EL (cell line): ENCODE measurements at places on chromosomes 6 and 20.
A peak's percentile ranks its signal among the peaks of the same experiment; 100 is the strongest.

DNA sequence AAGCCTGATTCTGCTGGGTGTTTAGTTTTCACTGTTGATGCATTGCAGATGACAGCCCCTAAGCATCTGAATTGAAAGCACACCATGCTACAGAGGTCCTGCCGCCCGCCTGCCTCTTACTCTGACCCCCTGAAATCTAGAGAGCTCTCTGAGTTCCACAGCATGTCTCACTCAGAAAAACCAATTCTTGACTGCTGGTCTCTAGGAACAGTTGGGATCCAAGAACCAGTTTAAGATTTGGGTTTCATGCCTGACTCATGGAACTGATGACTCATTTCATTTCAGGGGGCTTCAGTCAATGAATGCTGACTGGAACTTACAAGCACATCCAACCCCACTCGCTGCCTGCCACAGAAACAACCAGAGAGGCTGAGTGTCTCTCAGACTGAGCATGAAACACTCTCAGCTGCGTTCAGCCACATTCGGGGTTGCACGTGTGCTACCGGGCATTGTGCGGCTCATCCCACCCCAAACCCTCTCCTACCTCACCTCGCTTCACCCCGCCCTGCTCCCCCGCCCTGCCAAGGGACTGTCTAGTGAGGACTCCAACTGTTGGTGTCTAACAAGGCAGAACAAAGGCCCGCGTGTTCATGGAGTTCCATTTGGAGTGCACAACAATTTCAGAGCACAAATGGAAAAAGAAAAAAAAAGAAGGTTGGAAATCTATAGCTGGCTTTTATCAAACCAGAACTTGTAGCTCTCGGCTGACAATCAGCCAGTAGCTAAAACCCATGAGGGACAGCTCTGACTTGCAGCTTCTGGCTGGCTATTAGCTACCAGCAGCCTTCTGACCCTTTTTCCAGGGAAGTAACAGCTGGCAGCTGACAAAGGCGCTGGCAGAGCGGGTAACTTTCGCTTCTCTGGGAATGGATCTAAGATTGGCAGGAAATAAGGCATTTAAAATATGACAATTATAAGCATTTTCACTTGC is 20.0 kb upstream of the TRAF3IP2 start:
- peak; percentile 65 for DNase-seq

DNA sequence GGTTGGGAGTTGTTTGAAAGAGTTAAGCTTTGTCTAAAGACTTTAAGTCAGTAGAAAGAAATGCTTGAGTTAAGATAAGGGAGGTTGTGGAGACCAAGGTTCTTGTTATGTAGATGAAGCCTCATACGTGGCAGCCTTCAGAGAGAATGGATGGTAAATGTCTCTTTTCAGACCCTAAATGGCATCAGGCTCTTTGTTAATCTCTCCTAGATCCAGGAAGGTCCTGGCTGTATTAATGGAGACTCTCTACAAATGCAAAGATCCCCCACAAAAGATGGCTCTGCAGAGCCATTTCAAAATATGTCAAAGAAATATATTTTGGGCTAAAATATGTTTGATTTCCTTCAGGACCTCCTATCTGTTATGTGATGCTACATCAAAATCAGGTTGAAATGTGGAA is 161.6 kb downstream of the ADAT2 start:
- DNase-seq, result no peak

DNA sequence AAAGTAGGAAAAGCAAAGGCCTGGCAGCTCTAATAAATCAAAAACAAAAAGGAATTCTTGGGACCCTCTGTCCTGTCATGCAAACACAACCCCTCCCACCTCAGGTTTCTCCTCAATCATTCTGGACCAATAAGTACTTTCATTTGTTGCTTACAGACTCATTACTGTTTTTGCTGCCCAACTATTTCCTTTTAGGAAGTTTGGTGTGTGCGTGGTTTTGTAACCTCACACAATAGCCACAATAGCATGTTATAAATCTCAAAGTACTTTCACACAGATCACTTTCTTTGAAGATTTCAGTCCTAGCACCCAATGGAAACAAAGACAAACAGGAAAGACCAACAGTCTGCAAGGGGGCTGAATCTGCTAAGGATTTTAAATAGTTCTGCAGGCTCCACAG is 4.5 kb downstream of the MRPL14 start:
- DNase-seq, result no peak

DNA sequence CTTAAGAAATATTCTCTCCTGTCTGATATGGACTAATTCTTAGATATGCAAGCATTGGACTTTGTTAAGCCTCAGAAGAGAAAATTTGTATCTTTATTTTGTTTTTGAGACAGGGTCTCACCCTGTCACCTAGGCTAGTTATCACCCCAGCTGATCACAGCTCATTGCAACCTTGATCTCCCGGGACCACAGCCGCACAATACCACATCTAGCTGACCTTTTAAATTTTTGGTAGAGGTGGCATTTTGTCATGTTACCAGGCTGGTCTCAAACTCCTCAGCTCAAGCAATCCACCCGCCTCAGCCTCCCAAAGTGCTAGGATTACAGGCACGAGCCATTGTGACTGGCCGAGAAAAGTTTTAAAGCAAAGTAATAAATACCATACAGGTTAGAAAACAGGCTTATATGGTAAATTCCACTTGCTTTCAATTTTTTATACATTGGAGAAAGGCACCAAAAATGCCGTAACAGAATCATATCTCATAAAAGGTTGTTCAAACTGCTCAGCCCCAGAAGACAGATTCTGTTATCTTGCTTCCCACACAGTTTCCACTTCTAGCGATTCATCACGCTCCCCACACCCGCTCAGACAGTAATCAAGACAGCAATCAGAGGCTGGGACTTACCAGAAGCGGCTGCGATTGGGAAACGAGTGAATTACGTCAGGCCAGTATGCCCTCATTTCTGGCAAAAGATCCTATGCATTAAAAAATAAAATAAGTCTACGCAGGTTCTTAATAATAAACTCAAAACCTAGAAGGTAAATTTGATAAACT is 13.8 kb downstream of the RNASET2 start:
- DNase-seq, result no peak

DNA sequence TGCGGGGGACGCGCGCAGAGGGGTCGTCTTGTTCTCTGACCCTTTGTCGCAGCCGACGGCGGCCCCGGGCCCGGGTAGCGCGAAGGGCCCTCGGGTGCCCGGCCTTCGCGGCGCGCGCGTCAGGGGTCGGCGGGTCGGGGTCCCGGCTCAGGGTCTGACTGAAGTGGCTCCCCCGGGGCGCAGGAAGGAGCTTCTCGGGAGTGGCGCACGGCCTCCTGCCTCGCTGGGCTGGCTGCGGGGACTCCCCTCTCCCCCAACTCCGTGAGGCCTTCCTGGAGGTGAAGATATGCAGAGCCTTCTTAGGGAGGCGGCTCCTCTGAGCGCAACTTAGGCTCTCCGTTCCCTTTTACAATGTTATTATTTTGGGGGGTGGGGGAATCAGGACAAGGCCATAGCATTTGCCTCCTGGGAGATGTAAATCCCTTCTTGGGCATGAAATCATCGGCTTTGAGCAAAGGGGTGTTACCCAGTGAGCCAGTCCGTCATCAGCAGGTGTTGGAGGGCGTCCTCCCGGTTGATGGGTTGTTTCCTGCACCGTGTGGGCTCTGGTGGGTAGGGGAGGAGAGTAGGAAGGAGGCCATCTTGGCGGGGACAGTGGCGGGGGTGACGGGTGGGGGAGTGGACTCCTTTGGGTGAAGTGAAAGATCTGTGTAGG is 523 bp downstream of the CDS2 start:
- DNase-seq, result peak; percentile 54

DNA sequence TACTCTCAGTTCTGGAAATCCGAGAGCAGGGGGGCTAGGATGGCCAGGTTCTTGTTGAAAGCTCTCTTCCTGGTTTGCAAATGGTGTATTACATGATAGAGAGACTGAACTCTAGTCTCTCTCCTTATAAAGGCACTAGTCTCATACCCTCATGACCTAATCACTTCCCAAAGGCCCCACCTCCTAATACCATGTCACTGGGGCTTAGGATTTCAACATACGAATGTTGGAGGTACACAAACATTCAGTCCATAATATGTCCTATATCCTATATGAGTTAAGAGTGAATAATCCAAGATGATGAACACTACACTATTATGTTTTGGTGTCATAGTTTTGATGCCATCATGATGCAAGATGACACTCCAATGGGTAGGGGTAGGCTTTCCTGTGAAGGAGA is 20.0 kb upstream of the TXLNB start:
- no peak for DNase-seq

DNA sequence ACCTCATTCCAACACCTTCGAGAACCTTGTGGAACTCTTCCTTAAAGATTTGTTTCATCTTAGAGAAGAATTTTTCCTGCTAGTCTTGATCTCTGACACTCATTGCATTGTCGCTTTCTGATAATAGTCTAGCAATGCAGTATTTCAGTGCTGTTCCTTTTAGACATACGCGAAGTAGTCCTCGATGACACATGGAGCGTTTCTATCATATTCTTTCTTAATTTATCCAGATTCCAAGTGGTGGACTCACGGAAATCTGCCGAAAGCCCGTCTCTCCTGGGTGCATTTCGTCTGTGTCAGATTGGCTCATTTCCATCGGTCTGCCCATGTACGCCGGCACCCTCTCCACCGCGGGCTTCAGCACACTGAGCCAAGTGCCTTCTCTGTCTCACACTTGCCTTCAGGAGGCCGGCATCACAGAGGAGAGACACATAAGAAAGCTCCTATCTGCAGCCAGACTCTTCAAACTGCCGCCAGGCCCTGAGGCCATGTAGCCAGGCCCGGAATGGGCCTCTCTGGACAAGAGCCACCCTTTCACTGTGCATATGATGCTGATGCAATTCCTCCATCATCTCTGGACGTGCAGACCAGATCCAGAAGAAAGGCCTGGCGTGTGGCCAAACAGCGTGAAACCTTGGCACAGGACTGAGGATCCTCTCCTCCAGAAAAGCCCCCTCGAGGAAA is 198.6 kb upstream of the UST start:
- DNase-seq, result peak; percentile 81

DNA sequence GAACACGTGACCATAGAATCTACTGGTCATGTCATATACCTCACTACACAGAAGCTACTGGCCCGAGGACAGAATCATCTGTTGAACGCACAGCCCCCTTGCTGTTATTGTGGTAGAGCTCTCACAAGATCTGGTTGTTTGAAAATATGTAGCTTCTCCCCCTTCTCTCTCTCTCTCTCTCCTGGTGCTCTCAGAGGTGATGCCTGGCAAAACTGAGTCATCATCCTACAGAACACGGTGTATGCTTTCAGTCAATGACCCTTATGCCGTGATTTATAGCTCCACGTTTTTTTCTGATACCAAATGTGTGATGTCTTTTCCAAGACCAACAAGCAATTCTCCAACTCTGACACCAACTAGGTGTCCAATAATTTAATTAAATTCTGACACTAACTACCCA is 13.0 kb upstream of the RBM24 start:
- DNase-seq, result no peak

DNA sequence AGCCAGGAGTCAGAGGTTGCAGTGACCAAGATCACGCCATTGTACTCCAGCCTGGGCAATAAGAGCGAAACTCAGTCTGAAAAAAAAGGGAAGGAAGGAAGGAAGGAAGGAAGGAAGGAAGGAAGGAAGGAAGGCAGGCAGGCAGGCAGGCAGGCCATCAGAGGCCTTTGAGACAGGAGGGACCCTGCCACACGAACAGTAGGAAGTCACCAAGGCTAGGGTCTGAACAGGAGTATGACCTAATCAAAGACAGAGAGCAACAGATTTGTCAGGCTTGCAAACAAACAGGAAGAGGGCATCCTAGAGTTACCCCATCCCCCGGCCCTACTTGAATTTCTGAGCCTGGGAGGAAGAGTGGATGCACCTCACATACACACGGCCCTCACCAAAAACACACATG is 67.1 kb downstream of the FGD2 start:
- DNase-seq, result no peak

DNA sequence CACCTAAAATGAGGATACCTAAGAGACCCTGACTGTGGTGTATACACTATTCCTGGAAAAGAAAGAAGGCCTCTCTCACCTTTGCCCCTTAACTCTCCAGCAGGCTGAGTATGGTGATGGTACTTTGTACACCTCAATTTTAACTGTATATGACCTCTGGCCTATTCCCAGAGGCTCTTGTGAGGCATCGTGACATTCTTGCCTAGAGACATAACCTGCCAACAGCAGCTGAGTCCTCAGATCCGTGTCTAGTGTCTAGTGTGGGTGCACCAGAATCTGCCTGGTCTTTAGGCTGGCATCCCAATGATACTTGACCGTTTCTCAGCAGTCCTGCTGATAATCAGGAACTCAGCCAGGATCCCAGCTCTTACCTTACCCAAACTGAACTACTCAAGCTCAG is 20.0 kb downstream of the TP53INP2 start:
- DNase-seq, result no peak

GRCh38 chr6:41257369-41258195 is 28.9 kb downstream of the TREM1 start:
- DNase-seq, result peak; percentile 8

DNA sequence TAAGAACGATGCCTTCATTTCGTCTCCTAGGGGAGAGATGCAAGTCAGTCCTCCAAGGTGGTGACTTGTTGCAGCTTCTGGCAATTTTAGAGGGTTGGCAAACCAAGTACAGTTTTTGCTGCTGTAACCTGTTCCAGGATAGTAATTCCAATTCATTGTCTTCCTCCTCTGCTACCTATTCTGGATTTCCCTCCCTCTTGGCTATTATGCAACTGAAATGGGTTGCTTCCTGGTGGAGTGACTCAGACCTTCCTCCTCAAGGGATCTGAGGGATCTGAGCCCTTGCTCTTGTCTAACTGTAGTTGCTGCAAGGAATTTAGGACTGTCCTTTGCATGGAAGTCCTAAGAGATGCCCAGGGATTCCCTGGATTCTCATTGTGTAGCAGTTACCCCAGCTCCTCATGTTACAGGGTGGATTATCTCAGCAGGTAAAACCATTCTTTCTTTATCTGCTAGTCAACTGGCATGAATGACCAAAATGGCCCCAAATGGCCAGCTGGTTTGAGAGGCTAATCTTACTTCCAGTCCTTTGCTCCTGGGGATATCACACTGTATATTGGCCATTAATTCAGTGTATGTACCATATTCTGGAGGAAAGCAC is 17.6 kb upstream of the ELMO2 start:
- DNase-seq, result no peak

GRCh38 chr6:150535151-150535804 is 64.4 kb upstream of the PLEKHG1 start:
- DNase-seq, result no peak

DNA sequence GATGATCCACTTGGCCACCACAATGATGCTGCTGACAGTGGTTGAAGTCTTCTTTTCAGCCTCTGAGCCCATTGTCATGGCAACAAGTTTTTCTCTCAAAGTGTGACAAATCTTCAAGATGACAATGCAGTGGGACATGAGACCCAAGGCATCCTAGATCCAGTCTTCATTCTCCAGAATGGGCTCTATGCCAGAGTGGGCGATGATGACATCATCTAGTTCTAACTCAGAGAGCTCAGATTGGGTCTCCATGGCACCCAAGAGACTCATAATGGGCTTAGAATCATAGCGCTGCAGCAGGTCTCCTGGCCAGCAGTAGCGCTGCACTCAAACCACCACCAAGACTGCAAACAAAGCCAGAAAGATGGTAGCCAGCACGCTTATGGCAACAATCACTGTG is 973.6 kb downstream of the EYS start:
- DNase-seq, result no peak
